ENCODE measurements at places on chromosomes 5 and 9.

DNA sequence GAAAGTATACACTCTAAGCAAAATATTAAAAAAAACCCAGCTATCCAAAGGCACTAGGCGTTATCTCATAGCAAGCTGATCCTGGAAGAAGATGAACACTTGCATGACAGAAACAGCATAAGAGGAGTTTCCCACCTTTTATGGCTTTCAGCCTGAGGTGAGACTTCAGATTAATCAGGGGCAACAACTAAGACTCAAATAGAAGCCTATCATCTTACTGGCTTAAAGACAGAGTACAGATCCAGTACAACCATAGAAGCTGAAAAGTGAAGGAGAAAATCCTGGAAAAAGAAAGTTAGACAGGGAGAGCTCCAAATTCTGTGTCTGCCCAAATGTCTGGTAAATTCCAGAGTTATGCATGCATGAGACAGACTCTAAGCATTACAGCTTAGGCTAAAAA lies 360.8 kb upstream of the KCNN2 start:
- DNase-seq: no peak

- DNase-seq: no peak
Measured at GRCh38 chr5:116068028-116068632, 16.7 kb upstream of the COMMD10 start.

GRCh38 chr9:131669269-131670157 lies 70.4 kb downstream of the RAPGEF1 start:
- DNase-seq: no peak

GRCh38 chr5:97576956-97577355 lies 393.9 kb upstream of the RIOK2 start:
- no peak for DNase-seq

DNA sequence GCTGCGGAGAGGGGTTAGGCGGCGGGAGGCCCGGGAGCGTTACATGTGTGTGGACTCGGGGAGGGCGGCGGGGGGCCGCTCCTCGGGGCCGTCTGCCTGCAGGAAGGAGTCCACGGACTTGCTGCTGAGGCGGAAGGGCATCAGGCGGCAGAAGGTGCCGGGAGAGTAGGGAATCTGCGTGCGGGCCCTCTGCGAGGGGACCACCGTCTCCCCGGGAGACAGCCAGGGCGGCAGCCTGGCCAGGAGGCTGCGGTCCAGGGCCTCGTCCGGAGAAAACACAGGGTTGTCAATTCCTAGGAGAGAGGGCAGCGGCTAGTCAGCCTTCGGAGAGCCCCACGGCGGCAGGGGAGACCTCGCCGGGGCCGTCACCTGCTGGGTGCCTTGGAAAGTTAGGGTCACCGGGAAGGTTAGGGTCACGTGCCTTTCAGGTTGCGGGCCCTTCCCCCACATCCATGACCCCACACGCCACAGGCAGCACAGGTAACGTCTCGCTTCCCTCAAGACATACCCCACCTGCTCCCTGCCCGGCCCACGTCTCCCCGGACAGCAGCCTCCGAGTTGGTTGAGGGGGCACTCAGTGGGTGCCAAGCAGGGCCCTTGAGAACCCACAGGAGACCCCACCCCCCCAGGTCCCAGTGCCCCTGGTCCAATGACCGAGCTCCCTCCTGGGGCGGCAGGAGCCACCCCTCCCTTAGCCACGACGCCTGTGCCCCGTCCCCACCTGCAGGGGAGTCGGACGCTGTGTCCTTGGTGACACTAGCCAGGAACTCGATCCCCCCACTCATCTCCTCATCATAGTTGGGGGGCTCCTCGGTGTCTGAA lies 32.1 kb downstream of the EXOC3 start:
- no peak for DNase-seq

DNA sequence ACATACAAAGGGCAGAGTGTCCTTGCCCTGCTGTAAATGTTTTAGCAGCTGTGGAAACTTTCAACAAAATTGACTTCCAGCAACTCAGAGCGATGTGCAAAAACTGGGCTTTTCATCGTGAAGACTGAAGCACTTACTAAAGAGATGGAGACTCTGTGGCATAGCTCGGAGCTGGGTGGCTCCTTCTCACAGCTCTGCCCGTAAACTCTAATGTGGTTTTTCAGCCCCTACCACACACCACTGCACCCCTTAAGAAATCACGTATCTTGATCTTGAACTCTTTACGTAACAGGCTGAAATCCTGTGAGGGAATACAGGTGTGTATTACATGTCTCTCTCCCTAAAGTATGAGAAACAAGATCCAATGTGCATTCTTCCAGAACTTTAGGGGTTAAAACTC lies 124.4 kb downstream of the MEF2C start:
- DNase-seq: no peak

- no peak for DNase-seq
Measured at GRCh38 chr5:17106521-17106920, 110.9 kb upstream of the BASP1 start.

DNA sequence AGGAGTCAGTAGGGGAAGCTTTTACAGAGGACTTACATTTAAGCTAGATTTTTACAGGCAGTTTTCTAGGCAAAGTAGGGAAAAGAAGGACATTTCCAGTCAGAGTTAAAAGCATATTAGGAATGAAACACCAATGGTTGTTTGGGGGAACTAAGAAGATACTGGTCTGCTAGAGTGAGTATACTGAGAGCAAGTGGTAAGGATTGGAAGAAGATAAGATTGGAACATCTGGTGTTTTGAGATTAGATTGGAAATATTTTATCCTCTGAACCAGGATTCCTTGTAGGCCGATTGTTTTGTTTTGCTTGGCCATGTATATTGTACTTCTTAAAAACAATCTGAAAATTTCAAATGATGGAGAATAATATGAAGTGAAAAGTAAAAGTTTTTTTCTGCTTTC lies 7.7 kb downstream of the FBXO38 start:
- no peak for DNase-seq

DNA sequence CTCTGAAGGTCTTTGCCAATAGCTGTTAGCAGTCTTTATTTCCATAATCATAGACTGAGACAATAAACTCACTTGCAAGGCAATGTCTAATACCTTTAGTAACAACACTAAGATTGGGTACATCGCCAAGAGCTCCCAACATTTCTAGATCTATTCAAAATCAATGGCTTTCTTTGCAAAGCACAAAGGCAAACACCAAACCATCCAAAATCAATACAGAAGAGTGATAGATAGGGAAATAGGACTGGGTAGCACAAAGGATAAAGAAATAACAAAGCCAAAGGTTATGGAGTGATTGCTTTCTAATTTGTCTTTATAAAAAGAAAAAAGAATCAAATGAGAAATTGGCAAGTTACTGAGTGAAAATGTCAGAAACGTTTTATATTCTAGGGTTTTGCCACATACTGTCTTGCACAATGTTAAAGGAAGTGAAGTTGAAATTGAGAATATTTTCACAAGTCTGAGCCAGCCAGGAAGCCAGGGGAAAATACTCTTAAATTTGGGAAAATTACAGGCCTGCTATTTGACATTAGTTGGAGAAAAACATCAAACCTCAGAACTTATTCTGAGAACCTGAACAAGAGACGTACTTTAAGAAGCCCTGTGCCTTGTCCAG lies 53.3 kb upstream of the LHFPL2 start:
- DNase-seq: no peak

GRCh38 chr5:148469501-148469935 lies 85.8 kb downstream of the FBXO38 start:
- DNase-seq: no peak

- DNase-seq: no peak
Measured at GRCh38 chr9:89314955-89315354, 3.3 kb upstream of the SECISBP2 start.

GRCh38 chr9:12904261-12905000 lies 129.6 kb downstream of the LURAP1L start:
- no peak for DNase-seq

- no peak for DNase-seq
Measured at GRCh38 chr5:179753971-179754370, 21.3 kb downstream of the MAML1 start.

DNA sequence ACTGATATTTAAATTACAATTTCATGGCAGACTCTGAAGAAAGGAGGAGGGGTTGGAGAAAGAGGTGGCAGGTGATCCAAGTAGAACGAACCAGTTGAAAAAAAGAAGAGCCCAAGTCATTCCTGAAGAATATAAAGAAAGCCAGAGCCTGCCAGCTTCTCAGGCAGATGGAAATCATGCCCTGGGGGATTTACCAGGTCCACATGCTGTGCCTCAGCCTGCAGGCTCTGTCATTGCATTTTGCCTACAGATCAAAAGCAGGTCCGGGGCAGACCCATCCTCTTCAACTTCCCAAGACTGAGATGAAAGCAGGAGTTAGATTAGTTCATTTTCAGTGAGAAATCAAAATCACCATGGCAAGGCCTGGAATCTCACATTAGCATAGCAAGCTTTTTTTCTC lies 48.5 kb downstream of the GDNF start:
- no peak for DNase-seq

DNA sequence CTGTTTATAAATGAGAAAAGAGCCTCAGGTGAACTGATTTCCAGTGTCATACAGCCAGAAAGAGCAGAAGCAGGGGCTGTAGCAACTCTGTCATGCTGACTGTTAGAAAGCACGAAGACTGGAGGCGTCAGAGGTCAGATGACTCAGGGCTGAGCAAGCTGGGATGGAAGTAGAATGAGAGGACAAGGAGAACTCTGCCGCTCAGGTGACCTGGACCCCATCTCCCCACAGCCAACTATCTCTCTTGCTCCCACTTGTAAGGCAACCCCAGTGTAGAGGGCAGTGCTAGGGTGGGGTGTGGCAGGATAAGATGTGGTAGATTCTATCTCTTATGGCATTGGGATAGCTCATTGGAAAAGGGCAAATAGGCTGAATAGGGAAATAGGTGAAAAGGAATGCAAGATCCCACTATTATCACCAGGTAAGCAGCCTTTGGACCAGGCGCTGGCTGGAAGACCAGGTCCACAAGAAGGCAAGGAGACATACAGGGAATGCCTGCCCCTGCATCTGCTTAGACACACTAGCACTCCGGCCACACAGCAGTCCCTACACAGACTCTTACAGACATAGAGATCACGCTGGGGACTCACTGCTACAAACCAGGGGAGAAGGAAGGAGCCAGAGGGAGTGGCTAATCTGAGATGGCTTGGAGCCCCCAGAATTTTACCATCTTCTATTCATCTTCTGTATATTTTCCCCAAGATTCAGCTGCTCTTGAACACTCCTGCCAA lies 21.2 kb upstream of the LOX start:
- DNase-seq: no peak

DNA sequence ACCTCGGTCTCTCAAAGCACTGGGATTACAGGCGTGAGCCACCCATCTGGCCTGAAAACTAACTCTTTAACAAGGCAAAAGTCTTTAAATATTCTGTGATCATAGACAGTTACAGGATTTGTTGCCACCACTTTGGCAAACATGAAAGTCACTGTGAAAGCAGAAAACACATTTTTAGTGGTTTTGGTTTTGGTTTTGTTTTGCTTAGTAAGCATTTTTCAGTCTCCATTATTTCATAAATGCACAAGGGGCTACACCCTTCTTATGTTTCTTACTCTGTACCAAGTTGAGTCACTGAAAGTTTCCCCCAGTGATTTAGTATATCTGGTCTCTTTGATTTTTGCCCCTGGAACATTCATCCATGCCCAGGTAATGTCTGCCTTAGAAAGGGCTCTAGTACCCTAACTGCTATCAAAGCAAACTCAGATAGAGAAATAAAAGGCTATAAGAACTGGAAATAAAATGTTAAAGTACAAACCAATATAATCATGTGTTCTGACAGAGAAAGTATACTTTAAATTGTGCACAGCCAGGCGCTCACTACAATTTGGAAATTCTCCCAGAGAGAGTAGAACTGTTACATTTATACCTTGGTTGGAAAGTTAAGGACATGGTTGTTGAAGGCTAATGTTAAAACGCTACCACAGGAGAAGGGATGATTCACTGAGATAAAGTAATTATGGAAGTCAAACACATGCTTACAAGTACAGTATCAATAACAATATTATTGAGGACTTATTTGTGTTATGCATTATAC lies 1022.5 kb upstream of the DMAC1 start:
- no peak for DNase-seq

GRCh38 chr5:138874771-138875551 lies at the start of gene LRRTM2:
Gene LRRTM2 (minus strand): TSS chr5:138875335. CDS start chr5:138874911, 424 bp downstream.
- DNase-seq: no peak

DNA sequence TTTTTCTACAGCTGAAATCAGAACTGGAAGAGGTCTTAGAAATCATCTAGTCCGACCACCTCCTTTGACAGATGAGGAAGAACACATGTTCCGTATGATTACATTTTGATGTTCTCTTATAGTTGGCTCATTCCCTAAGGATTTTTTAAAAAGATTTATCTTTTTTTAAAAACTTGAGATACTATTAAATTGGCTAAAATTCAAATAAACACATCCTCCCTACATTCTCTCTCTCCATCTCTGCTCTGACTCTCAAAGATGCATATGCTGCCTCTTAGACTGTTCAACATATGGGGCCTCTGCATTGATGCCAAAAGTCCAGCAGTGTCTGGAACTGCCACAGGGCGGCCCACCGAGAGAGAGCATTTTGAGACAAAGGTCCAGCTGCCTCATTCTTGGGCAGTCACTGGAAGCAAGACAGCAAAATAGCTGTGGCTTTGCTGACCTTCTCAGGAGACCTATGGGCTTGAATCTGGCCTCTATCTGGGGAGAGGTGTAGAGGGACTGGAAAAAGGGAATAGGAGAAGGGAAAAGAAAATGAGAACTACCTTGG lies 12.8 kb upstream of the TSSK1B start:
- no peak for DNase-seq

- no peak for DNase-seq
Measured at GRCh38 chr5:75053054-75053303, 621 bp upstream of the GCNT4 start.

- DNase-seq: no peak
Measured at GRCh38 chr9:72985746-72986145, 32.9 kb upstream of the ALDH1A1 start.

DNA sequence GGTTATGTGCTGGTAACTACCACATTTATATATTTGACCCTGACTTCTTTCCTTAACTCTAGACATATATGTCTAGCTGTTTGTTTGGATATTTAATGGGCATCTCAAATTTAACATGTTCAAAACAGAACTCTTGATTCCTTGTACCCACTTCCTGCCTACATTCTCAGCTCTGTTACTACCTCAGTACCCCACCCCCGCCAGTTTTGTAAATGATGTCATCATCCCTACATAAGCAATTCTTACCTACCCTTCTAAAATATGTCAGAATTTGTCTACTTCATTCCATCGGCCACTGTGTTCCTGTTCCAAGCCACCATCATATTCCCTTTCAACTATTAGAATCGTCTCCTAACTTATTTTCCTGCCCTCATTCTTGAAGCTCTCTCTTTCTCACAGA lies 4.8 kb downstream of the RAD50 start:
- DNase-seq: no peak

- no peak for DNase-seq
Measured at GRCh38 chr9:137026384-137026783, 1.7 kb downstream of the ABCA2 start.

- no peak for DNase-seq
Measured at GRCh38 chr9:86075132-86076109, 23.9 kb downstream of the GOLM1 start.

DNA sequence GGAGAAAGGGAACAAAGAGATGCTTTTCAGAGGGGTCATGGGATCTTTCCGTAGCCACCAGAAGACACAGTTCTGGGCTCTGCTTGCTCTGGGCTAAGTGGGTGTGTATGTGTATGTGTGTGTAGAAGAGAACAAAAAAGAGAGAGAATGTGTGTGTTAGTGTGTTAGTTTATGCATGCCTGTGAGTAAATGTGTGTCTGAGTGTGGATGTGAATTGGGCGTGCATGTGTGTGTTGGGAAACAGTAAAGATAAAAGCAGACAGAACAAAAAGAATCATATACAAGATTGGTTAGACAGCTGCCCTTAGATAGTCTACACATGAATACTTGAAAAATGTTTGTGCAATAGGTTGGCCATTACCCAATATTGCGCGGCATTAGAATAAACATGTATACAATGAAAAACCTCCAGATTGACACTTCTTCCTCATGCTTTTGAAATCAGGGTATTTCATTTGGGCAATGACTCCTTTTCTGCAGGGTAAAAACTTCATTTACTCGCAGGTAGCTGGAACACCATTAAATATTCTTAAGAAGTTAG lies 36.5 kb upstream of the HSPA9 start:
- no peak for DNase-seq

Measured in stimulated activated CD4-positive, alpha-beta T cell treated with anti-CD3 and anti-CD28 coated beads, Interleukin-1b, Interleukin-23, amount 100 ng/mL, for 1 hour (primary cell).